A549 treated with Mapracorat at 1 μM for 4 hours (cell line): ENCODE measurements at places on chromosomes 5 and 9. TPM values are rescaled to one million over a fixed set of nuclear protein-coding genes. Genes with fewer than 3 reads are reported as not detected.

The MLANA gene
- total RNA-seq = not detected in 5 replicates

The CYSRT1 gene
- 2.5 to 5.4 TPM (median 4.8 TPM) in 5 replicates for total RNA-seq

The SSBP2 gene
- 9.2 to 13.9 TPM (median 11.4 TPM) in 5 replicates for total RNA-seq

The KCNN2 gene
- total RNA-seq = 0.08 to 0.15 TPM (median 0.11 TPM) in 4 of 5 replicates, not detected in the other

The SPINK13 gene
- total RNA-seq = 0.27 to 0.30 TPM (median 0.27 TPM) in 3 of 5 replicates, not detected in the others

The KLF4 gene
- 26.0 to 30.2 TPM (median 28.8 TPM) in 5 replicates for total RNA-seq

The ZNF618 gene
- 7.9 to 11.2 TPM (median 10.4 TPM) in 5 replicates for total RNA-seq
